ENCODE measurements at places on chromosomes 1 and 21.

DNA sequence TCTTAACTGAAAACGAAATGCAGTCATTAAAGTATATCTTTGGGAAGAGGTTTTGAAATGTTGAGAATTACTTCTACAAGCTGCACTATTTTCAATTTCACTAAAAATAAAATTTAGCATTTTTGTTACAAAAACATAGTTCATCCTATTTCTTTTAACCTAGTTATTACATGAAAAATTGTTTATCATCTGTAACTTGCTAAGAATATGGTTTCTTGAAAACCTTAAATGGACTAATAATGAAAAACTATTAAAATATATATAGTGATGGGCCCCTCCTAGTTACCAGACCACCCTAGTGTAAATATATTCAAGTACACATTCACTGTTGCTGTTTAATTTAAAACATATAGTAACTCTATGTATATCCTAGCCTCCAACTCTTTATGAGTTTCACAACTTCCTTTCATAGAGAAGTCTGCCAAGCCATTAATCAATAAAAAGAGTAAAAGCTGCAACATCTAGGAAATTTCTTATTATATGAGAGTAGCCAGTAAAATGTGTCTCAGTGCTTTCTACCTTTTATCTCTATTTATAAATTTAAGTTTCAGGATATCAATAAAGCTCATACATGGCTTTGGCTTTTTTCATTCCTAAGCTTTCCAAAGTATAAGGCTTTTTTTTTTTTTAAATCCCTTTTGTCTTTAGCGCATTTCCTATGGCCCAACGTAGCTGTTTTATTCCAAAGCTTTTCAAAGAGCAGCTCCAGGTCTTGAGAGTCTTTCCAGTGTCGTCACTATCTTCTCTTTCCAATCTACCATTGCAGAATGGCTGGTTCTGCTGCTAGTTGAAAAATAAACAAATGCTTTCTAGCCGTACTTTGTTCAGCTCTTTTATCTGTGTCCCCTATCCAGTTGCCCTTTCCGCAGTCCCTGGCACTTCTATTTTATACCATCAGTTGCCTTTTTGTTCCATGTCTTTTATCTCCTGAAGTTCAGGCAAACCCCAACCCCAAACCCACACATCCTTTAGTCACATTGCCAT, 6.5 kb downstream of the IRF2BP2 start:
- DNase-seq, result no peak

DNA sequence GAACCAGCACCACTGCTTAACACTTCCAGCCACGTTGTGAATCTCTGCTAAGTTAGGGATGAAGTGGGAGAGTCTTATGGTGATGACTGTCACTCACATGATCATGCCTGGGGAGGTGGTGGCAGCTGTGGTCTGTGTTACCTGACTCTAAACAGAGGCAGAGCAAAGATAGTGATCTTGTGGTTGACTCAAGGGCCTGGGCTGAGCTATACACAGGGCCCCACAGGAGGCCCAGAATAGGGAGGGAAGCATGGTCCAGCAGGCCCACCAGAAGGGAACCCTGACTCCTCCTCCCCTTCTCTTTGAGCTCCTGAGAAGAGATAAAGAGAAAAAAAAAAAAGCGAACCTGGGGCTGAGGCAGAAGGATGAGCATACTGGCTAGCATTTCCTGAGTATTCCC, 55.0 kb downstream of the PLXNA2 start:
- no peak for DNase-seq

- no peak for DNase-seq
These were observed 59.6 kb downstream of the VPS26C start for GRCh38 chr21:37207441-37208009.

- no peak for DNase-seq
These were observed 12.5 kb downstream of the MX1 start for GRCh38 chr21:41438425-41439113.

DNA sequence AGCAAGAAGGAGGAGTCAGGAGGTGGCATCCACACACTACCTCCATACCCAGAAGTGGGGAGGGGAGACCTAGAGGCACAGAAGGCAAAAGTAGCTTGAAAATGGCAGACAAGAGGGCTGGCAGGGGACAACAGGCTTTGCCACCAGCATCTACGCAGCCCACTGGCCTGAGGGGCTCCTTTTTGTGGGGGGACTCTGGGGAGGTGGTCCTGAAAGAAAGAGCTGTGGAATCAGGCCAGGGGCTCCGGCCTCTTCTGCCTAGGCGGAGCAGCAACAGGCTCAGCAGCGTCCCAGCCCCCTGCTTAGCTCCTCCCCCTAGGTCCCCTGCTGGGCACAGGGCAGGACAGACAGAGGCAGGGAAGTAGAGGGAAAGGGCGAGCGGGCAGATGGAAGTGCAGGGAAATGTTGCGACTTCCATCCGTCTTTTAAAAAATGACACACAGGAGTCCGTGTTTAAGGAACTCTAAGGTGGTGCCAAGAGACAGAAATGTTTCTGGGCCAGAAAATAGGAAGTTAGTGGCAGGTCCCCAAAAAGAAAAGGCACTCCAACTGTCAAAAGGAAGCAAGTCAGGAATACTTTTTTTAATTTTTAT, 10.0 kb upstream of the LEFTY2 start:
- DNase-seq, result no peak

DNA sequence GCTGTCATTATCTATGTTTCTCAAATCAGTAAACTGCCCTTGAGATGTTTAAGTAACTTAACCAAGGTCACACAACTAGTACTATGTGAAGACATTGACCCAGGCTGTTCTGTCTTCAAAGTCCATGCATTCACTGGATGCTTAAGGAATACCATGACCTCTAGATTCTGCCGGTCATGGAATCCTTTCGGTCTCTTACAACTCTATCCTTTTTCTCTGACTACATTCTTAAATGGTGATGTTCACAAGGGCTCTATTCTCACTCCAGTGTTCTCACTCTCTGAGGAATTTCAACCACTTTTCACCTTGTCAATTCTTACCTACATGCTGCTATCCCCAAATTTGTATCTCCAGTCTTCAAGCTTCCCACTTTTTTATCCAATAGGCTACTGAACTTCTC, 15.2 kb downstream of the CRYZ start:
- DNase-seq, result no peak

DNA sequence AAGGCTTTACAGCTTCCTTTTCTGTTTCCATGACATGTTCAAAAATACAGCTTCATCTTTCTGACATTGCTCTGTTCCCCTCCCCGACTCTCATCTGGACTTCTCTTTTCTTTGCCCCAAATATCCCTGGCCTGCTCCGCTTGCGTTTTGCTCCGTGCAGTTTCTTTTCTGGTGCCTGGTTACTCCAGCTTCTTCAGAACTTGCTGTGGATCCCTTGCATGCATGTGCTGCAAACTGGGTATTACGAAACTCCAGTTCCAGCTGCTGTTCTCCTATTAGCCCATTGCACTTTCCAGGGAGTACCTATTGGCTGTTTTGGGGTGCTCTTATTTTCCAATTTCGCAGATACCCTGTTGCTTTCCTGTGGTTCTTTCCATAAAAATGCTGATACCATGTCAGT, 9.9 kb upstream of the NDC1 start:
- DNase-seq, result no peak

- DNase-seq, result no peak
These were observed 239.1 kb upstream of the FGGY start for GRCh38 chr1:59057796-59058195.

DNA sequence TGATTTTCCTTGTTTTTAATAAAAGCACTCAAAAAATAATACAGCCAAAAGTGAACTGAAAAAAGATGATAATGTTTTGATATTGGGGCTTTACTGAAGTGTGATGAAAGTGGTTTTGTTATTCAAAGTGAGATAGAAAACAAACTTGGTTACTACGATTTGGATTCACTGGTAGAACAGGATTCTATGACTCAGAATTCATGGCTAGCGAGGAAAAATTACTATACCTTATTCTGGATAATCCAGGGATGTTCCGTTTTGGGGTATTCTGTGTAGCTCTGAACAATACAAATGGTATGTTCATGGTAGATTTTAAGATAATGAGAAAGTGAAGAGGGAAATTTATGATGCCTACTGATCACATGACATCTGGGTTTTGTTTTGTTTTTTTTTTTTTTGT, 117.7 kb downstream of the NRDC start:
- no peak for DNase-seq

- DNase-seq, result no peak
These were observed 3.1 kb downstream of the OLIG2 start for GRCh38 chr21:33028773-33029384.

GRCh38 chr1:2477791-2478499, 1.9 kb downstream of the PLCH2 start:
- no peak for DNase-seq

All from stimulated activated CD4-positive, alpha-beta T cell treated with anti-CD3 and anti-CD28 coated beads, TNF-alpha, amount 100 ng/mL, for 24 hours (primary cell).